Activated B cell treated with CpG ODN at 0.5 μM for 24 hours (primary cell): ENCODE measurements at places on chromosomes 4 and X. TPM values are rescaled to one million over a fixed set of nuclear protein-coding genes. Genes with fewer than 3 reads are reported as not detected.
A peak's percentile ranks its signal among the peaks of the same experiment; 100 is the strongest.

GRCh38 chr4:2341911-2342652 is 76.4 kb downstream of the ZFYVE28 start:
- H3K4me3 ChIP-seq: no peak overlapping the region
- DNase-seq: no peak
- no peak overlapping the region for H3K27ac ChIP-seq
- H3K36me3 ChIP-seq: peaks cover 4% of the 10 kb centered on the region

Gene CLNK
- total RNA-seq: 0.37 and 0.58 TPM in 2 replicates

GRCh38 chr4:168713253-168713652 is 216.4 kb downstream of the PALLD start:
- H3K27me3 ChIP-seq: peaks cover 4% of the 10 kb centered on the region
- no peak overlapping the region for H3K4me3 ChIP-seq
- no peaks in the 10 kb centered on the region for H3K36me3 ChIP-seq
- DNase-seq: no peak

DNA sequence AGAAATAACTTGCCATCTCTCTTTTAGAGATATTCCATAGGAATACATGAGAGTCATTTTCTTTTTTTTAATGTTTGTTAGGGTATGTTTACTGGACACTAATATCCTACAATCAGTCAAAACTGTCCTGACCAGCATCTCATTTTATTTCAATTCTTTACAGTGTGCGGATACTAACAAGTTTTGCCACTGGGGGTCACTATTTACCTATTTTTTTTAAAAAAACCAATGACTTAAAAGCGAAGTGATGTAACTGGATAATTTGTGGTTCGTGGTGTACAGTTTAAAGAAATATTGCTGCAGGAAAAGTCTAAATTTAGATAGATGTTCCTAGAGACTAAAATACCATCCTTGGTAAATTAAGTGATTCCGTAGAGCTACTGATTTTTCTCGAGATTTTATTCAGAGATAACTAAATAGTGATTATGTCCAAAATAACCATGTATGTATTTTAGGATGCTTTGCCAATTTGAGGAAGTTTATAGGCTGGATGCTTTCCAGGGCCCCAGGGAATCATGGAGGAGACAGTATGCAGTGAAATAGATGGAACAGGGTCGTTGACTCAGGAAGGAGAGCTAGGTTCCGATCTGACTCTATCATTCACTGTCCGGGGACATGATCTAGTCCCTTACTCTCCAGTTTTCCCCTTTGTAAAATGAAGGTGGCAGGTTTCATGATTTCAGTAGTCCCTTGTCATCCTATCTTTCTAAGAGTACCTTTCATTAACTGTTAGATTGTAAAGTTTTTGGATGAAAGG is 34.0 kb upstream of the GNPDA2 start:
- H3K27me3 ChIP-seq: peaks cover 19% of the 10 kb centered on the region
- no peaks in the 10 kb centered on the region for H3K4me1 ChIP-seq
- no peaks in the 10 kb centered on the region for H3K36me3 ChIP-seq

Gene SLC6A14
- total RNA-seq: not detected in 2 replicates

GRCh38 chr4:612749-613125 is 12.6 kb upstream of the PDE6B start:
- H3K4me3 ChIP-seq: no peak overlapping the region
- H3K4me1 ChIP-seq: no peaks in the 10 kb centered on the region
- no peak overlapping the region for H3K27ac ChIP-seq

GRCh38 chr4:181162266-181162665 is 1080.9 kb upstream of the TENM3 start:
- no peaks in the 10 kb centered on the region for H3K27me3 ChIP-seq
- H3K36me3 ChIP-seq: no peaks in the 10 kb centered on the region
- DNase-seq: no peak
- no peaks in the 10 kb centered on the region for H3K4me1 ChIP-seq
- H3K4me3 ChIP-seq: no peak overlapping the region
- H3K27ac ChIP-seq: no peak overlapping the region

Gene LANCL3
- 0.09 and 0.12 TPM in 2 replicates for total RNA-seq

GRCh38 chrX:39724544-39724943 is 373.2 kb downstream of the BCOR start:
- H3K27me3 ChIP-seq: peaks cover 9% of the 10 kb centered on the region
- H3K4me3 ChIP-seq: no peak overlapping the region
- no peak for DNase-seq
- H3K36me3 ChIP-seq: no peaks in the 10 kb centered on the region

- peaks cover 71% of the 10 kb centered on the region for H3K4me1 ChIP-seq
- H3K4me3 ChIP-seq: no peak overlapping the region
- H3K36me3 ChIP-seq: peaks cover 49% of the 10 kb centered on the region
- no peaks in the 10 kb centered on the region for H3K27me3 ChIP-seq
These were observed 4.7 kb downstream of the RASGEF1B start for GRCh38 chr4:81466841-81467671.

- H3K36me3 ChIP-seq: peaks cover 30% of the 10 kb centered on the region
- H3K4me1 ChIP-seq: peaks cover 45% of the 10 kb centered on the region
- peak overlapping the region; percentile 92 for H3K27ac ChIP-seq
- no peaks in the 10 kb centered on the region for H3K27me3 ChIP-seq
- H3K4me3 ChIP-seq: peak overlapping the region; percentile 90
These were observed 479 bp downstream of the BRCC3 start for GRCh38 chrX:155071694-155072280.

Gene STK26
- total RNA-seq: 19.9 and 20.7 TPM in 2 replicates

- no peak for DNase-seq
- H3K27me3 ChIP-seq: no peaks in the 10 kb centered on the region
- H3K4me1 ChIP-seq: no peaks in the 10 kb centered on the region
- no peaks in the 10 kb centered on the region for H3K36me3 ChIP-seq
These were observed 224.1 kb downstream of the NLGN4X start for GRCh38 chrX:6004529-6004928.

- H3K27ac ChIP-seq: no peak overlapping the region
- H3K4me1 ChIP-seq: no peaks in the 10 kb centered on the region
- no peak overlapping the region for H3K4me3 ChIP-seq
- DNase-seq: no peak
- H3K27me3 ChIP-seq: no peaks in the 10 kb centered on the region
- H3K36me3 ChIP-seq: no peaks in the 10 kb centered on the region
These were observed 269.9 kb upstream of the GALNT7 start for GRCh38 chr4:172898715-172899114.

Gene SPANXA2
- not detected in 2 replicates for total RNA-seq

DNA sequence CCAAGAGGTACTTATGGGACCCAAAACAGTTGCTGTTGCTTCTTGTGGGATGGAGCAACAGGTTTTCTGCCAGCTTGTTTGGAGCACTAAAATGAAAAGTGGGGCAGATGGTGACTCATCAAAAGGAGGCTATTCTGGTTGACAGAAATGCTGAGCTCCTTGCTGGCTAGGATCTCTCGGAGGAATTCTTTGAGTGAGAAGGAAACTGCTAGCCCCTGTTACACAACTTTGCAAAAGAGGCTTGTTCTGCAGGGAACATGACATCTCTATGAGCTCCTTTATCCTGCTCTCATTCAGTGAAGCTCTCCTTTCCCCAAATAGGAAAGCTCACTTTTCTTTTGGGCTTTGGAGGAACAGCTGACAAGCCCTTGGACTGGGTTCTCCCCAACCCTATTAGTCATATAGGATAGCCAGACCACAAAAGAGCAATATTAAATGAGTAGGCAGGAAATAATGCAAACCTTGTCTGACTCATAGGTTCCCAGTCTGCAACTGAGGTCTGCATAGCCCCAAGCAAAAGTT is 108.3 kb downstream of the CDS1 start:
- H3K4me3 ChIP-seq: no peak overlapping the region
- no peak overlapping the region for H3K27ac ChIP-seq
- H3K27me3 ChIP-seq: peaks cover 3% of the 10 kb centered on the region
- DNase-seq: no peak
- H3K36me3 ChIP-seq: no peaks in the 10 kb centered on the region

DNA sequence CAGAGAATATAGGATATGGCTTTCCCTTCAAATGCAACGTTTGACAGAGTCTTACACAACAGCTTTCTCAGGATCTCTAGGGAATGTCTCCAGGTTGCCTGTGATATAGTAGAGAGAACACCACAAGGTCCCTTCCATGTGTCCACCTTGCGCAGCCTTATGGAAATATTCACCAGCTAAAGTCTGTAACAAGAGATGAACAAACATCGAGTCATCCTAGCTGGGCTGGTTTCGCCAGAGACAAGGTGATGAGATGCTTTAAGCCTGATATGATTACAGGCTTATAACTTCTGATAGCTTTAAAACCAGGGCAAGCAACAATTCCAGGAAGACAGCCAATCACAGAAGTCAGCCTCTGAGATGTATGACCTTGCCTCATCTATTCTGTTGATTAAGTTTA is 83.8 kb downstream of the SEL1L3 start:
- no peaks in the 10 kb centered on the region for H3K4me1 ChIP-seq
- no peak overlapping the region for H3K27ac ChIP-seq
- H3K36me3 ChIP-seq: peaks cover 95% of the 10 kb centered on the region
- DNase-seq: no peak
- H3K27me3 ChIP-seq: no peaks in the 10 kb centered on the region

- H3K27me3 ChIP-seq: no peaks in the 10 kb centered on the region
- no peak overlapping the region for H3K4me3 ChIP-seq
- H3K4me1 ChIP-seq: peaks cover 5% of the 10 kb centered on the region
- no peak overlapping the region for H3K27ac ChIP-seq
- H3K36me3 ChIP-seq: no peaks in the 10 kb centered on the region
These were observed 23.1 kb downstream of the AFF2 start for GRCh38 chrX:148523303-148524080.

- DNase-seq: no peak
- H3K36me3 ChIP-seq: no peaks in the 10 kb centered on the region
- H3K4me3 ChIP-seq: no peak overlapping the region
- H3K27ac ChIP-seq: no peak overlapping the region
- no peaks in the 10 kb centered on the region for H3K27me3 ChIP-seq
These were observed 443.7 kb upstream of the ATOH1 start for GRCh38 chr4:93384887-93385286.

DNA sequence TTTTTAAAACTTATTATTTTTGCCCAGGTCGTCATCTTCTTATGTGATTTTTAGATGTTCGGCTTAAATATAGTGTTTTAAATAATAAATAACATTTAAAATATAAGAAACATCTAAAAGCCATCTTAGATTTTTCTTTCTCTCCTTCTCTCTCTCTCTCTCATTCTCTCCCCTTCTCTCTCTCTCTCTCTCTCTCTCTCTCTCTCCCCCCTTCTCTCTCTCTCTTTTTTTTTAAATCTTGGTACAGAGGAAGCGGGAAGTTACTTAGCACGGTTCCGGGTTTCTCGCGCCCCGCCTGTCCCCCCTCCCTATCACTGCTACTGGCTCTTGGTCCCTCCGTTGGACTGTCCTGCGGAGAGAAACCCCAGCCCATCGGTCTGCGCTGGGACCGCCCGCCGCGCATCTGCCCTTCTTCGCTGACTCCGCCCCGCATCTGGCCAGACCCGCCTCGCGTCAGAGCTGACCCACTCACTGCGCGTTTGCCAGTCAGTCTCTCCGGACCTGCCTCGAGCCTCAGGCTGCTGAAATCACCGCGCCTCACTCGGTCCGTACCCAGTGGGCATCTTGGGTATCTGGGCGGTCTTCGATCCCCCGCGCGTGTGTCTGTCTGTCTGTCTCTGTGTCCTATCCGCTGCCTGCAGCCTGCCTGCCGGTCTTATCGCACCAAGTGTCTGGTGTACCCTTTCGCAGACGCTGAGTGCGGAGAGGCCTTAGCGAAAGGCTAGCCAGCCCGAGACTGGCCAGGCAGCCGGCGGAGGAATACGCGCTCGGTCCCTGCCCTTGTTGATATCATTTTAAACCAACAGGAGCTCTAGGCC is at the start of gene PABPC5:
PABPC5 (plus strand) TSS at position 489 of the 818 bp plus-strand sequence. CDS start 739 bp downstream, outside the sequence.
- H3K4me1 ChIP-seq: no peaks in the 10 kb centered on the region
- no peak within 1 kb of the TSS for H3K27ac ChIP-seq
- H3K27me3 ChIP-seq: no peaks in the 10 kb centered on the region
- no peak within 1 kb of the TSS for H3K4me3 ChIP-seq

- no peak overlapping the region for H3K27ac ChIP-seq
- H3K27me3 ChIP-seq: no peaks in the 10 kb centered on the region
- H3K4me3 ChIP-seq: no peak overlapping the region
- no peak for DNase-seq
These were observed 522.5 kb downstream of the SMARCA1 start for GRCh38 chrX:129000797-129001196.

DNA sequence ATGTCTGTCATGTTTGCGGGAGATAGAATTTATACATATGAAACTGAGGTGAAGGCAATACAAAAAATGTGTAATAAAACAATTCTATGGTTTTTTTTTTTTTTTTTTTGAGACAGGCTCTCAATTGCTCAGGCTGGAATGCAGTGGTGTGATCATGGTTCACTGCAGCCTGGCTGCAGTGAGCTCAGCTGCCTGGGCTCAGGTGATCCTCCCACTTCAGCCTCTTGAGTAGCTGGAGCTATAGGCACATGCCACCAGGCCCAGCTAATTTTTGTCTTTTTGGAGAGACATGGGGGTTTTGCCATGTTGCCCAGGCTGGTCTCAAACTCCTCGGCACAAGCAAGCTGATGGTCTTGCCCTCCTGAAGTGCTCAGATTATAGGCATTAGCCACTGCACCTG is 10.1 kb downstream of the RADX start:
- peaks cover 9% of the 10 kb centered on the region for H3K36me3 ChIP-seq
- no peaks in the 10 kb centered on the region for H3K27me3 ChIP-seq
- no peak overlapping the region for H3K4me3 ChIP-seq
- H3K27ac ChIP-seq: no peak overlapping the region

- DNase-seq: no peak
- no peak overlapping the region for H3K4me3 ChIP-seq
- H3K4me1 ChIP-seq: no peaks in the 10 kb centered on the region
- H3K36me3 ChIP-seq: no peaks in the 10 kb centered on the region
These were observed 553.8 kb upstream of the GNPDA2 start for GRCh38 chr4:45280121-45280520.
